ENCODE measurements at places on chromosomes 5 and 9.

- DNase-seq = no peak
These were observed 1.3 kb downstream of the SLC9A3 start for GRCh38 chr5:522899-523440.

- no peak for DNase-seq
These were observed 347.2 kb upstream of the MEF2C start for GRCh38 chr5:89230178-89230577.

GRCh38 chr5:141360685-141361084 lies 891 bp downstream of the PCDHGB2 start:
- DNase-seq = no peak

- no peak for DNase-seq
These were observed 270.2 kb upstream of the DAPK1 start for GRCh38 chr9:87227456-87227855.
